Psoas muscle (tissue), 8 donors: ENCODE measurements at places on chromosomes 5 and 9. TPM values are rescaled to one million over a fixed set of nuclear protein-coding genes. Genes with fewer than 3 reads are reported as not detected.

Gene GRXCR2
- not detected for total RNA-seq

Gene CTNND2
- not detected for total RNA-seq

Gene SOHLH1
- total RNA-seq: not detected

Gene FOXB2
- not detected for total RNA-seq

Gene C9orf72
- 12.9 TPM for total RNA-seq

Gene CCIN
- not detected for total RNA-seq

Gene MSX2
- 1.7 TPM for total RNA-seq

Gene ACTBL2
- total RNA-seq: not detected

Gene SLCO4C1
- not detected for total RNA-seq

Gene ZNF618
- total RNA-seq: 1.2 TPM

Gene RNF180
- 8.9 TPM for total RNA-seq

Gene SARDH
- total RNA-seq: 1.4 TPM

Gene SPATA31A3
- total RNA-seq: not detected

Gene PCDHGA12
- total RNA-seq: 4.7 TPM

Gene PCAT7
- not detected for total RNA-seq

Gene F2RL1
- 0.17 TPM for total RNA-seq

Gene PCDHB16
- total RNA-seq: 0.56 TPM

Gene GRM6
- total RNA-seq: not detected

Gene FOXI1
- total RNA-seq: not detected

Gene HAPLN1
- total RNA-seq: not detected

Gene TBCA
- 128 TPM for total RNA-seq

Gene ABL1
- 30.6 TPM for total RNA-seq

Gene MEIKIN
- not detected for total RNA-seq

Gene KCTD16
- not detected for total RNA-seq

Gene ROR2
- 0.11 TPM for total RNA-seq

Gene TUBB4B
- 200 TPM for total RNA-seq

Gene STC2
- 2.1 TPM for total RNA-seq

Gene ANKRD18B
- 0.25 TPM for total RNA-seq

Gene SOX30
- not detected for total RNA-seq

Gene STOML2
- total RNA-seq: 125 TPM

Gene OR1Q1
- total RNA-seq: not detected

Gene SEMA5A
- 1.3 TPM for total RNA-seq

Gene C7
- total RNA-seq: 4.2 TPM

Gene PCDHGB7
- total RNA-seq: 7.2 TPM

Gene RASGRF2
- 5.5 TPM for total RNA-seq

Gene DDX4
- not detected for total RNA-seq

Gene SLC34A1
- not detected for total RNA-seq

Gene JAKMIP2
- total RNA-seq: 0.07 TPM

Gene GPX3
- 852 TPM for total RNA-seq

Gene TNC
- 7.6 TPM for total RNA-seq

Gene MPDZ
- total RNA-seq: 36.0 TPM
